ENCODE measurements at places on chromosomes 6 and 20.

DNA sequence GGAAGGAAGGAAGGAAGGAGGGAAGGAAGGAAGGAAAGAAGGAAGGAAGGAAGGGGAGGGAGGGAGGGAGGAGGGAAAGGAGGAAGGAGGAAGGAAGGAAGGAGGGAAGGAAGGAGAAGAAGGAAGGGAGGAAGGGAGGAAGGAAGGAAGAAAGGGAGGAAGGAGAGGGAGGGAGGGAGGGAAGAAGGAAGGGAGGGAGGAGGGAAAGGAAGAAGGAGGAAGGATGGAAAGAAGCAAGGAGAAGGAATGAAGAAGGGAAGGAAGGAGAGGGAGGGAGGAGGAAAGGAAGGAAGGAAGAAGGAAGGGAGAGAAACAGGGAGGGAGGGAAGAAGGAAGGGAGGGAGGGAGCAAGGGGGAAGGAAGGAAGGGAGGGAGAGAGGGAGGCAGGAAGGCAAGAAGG, 204.9 kb downstream of the PHACTR1 start:
- DNase-seq: no peak

DNA sequence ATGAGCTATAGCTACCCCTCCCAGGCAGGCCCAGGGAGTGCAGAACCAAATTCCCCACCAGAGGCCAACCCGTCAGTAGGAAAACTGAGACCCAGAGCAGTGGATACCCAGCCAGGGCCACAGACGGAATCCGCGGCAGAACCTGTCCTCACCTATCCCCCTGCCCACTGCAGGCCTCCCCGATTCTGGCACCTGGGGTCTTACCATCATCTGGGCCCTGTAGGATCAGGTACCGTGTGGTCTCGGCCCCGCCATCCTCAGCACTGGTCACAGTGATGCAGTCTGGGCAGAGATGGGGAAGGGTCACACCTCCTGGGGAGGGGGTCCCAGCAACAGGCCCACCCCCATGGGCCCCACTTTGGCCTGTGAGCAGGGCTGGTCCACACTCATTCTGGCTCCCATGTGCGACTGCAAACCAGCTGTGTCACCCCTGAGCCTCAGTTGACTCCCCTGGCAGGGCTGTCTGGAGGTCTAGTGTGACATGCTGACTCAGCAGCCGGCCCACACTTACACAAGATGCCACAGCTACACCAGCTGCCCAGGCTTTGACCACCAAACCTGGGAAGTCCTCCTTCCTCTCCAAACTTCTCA, 3.8 kb downstream of the ZNF335 start:
- DNase-seq: no peak

- DNase-seq: no peak
These were observed 4.2 kb downstream of the DUSP22 start for GRCh38 chr6:296151-297122.

GRCh38 chr20:23140991-23141390, 54.9 kb upstream of the CD93 start:
- no peak for DNase-seq

DNA sequence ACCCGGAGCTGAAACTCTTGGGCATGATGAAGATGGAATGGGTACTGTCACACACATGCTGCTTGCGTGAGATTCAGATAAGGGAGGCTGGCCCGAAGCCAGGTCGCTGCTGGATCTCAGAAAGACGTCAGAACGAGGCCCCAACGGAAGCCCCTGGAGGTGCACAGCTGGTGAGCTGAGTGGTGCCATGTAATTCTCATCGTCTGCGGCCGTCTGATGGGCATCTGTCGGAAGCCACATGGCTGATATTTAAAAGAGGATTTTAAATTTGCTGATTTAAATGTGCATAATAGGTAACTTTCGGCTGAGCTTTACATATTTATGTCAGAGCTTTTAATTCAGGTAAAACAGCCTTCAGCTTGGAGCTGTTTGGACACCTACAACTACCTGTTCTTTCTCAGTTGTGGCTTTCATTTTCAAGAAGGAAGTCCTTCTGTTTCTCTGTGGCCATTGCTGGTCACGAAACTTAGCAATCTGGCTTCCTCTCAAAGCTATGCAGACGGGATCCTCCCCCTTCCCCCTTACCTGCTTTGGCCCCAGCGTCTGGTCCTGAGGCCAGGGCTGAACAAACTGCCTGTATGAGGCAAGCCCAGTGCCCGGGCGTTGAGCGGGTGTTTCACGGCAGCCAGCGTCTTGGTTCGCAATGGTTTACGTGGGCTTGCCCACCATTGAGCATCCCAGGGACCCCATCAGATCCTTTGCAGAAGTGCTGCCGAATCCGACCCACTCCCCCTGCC, 9.2 kb downstream of the SLCO4A1 start:
- DNase-seq: no peak

GRCh38 chr6:19231878-19232561, 605.1 kb upstream of the ID4 start:
- DNase-seq: no peak

DNA sequence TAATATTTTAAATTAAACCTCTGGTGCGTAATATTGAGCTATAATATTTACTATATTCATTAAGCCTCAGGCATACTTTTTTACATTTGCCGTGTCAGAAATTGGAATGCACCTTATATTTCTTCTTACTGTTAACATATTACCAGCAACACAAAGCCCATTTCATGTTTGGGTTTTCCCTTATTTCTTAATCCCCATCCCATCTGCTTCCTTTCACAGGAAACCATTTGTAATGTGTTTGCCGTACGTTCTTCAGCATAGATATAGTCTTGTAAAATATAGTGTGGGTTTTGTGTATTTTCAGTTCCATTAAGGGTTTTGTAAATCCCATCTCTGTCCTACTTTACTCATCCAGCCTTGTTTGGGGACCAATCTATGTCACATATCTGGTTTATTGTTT, 6.5 kb downstream of the EYS start:
- no peak for DNase-seq

GRCh38 chr6:84409911-84410310, 182.5 kb upstream of the CEP162 start:
- no peak for DNase-seq

DNA sequence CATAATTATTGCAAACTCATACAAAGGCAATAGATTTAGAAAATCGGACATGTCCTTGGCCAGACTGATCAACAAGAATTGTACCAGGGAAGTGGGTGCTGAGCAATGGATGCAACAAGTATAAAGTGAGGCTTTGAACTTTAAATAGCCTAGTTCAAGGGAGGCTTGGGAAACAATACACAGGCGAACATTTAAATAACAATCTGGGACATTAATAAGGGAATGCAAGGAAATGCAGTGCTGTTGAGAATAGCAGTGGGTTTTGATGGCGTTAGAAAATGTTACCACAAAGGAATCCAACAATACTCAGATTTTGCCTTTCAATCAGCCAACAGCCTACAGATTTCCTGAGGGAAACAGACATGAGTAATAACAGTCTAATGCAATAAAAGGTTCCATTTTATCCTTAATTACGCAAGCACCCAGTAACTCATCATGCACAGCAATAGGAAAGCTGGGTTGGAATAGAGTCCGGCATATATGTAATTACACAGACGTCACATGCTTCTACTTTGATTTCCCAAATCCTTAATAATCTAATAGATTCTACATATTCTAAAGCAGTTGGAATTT, 134.6 kb downstream of the PHACTR1 start:
- no peak for DNase-seq

DNA sequence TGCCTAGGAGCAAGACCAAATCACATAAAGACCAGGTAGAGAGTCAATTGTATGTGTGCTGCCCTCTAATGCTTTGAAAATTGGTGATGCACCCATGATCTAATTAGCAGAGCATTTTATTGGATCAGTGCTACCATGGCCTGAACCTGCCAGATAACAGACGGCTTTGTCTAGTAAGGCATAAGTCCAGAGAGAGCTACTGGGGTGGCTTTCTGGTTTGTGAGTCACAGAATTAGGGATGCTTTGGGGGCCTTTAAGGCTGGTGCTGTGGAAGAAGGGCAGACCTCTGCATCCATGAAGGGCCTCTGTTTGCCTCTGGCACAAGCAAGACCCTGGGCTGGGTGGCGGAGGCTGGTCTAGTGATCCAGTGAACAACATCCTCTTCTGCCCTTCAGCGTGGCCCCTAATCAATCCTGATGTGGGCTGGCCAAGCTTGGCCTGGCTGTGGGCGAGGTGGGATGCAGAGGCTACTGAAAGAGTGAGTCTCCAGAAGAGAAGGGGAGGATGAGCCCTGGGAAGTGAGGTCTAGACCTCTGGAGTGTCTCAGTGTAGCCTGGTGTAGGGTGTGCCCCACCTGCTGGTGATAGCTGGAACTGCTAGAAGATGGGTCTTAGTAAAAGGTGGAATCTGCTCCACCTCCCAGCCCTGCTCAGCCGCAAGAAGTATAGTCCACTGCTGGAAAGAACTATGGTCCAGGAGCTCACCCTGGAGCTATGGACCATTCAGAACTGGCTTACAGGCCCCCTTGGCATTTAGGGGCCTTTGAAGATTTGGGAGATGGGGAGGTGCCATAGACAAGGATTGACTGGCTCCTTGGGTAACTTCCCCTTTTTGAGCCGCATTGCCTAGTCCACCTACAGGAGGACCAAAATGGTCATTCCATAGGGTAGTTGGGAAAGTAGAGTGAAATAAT, 36.7 kb upstream of the AAR2 start:
- DNase-seq: peak; percentile 72

GRCh38 chr20:24406750-24407149, 62.7 kb upstream of the SYNDIG1 start:
- no peak for DNase-seq

DNA sequence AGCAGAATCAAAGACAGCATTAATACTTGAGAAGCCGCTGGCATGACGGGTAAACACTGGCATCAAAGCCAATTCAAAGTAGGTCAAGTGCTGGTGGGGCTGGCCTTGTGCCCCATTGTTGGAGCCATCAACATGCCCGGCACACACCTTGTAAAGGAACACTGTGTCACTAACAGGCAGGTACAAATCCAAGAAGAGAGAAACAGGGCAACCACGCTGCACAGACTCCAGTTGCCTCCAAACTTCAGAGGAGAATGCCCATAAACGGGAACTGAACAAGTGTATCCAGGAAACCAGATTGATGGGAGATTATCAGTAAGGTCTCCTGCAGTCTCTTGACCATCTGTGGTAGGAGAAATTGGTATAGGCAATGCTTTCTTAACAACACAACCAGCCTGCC, 127.0 kb upstream of the STXBP5 start:
- no peak for DNase-seq

- no peak for DNase-seq
These were observed 61.1 kb downstream of the TMEM170B start for GRCh38 chr6:11598687-11599086.

DNA sequence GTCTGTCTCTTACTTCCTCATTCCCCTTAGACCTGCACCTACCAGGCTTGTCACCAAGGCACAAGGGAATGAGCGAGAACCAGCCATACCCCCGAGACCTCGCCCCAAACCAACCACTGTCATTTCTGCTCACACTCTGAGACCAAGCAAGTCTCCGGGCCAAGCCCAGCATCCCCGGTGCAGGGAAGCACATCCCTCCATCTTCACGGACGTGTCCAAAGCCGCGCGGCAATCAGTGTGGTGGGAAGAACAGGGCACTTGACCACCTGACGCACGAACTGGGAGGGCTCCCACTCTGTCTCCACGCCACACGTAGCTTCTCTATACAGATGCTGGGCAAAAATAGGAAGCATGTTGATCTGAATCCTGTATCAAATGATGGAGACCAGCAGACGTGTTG, 28.4 kb upstream of the THBS2 start:
- no peak for DNase-seq
